CD4-positive, alpha-beta memory T cell (primary cell): ENCODE measurements at places on chromosomes 7 and 10.

- H3K27ac ChIP-seq = no peak overlapping the region
- H3K4me3 ChIP-seq = no peak overlapping the region
- H3K4me1 ChIP-seq = no peaks in the 10 kb centered on the region
Measured at GRCh38 chr7:7498856-7499255, 36.8 kb downstream of the COL28A1 start.

DNA sequence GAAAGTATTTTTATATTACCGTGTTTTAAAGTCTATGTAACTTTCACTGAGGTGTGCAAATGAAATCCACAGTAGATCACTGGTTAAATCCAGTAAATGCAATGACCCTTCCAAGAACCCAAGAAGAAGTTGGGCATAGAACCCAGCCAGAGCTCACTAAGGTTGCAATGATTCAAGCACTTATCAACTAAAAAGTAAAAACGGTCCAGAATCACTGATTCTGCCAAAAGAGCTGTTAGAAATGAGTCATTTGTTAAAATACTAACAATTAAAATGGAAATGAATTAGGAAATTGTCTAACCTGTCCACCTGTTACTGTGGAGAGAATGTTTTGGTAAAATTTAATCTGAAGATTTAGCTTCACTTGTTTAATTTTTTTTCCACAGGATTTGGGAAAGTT, 74.4 kb downstream of the ANK3 start:
- no peaks in the 10 kb centered on the region for H3K4me1 ChIP-seq
- no peak overlapping the region for H3K4me3 ChIP-seq
- no peak for DNase-seq
- no peaks in the 10 kb centered on the region for H3K36me3 ChIP-seq

GRCh38 chr10:114070710-114071109, 27.0 kb downstream of the ADRB1 start:
- H3K36me3 ChIP-seq = no peaks in the 10 kb centered on the region
- DNase-seq = no peak
- H3K4me1 ChIP-seq = peaks cover 24% of the 10 kb centered on the region
- no peak overlapping the region for H3K27ac ChIP-seq

GRCh38 chr7:42456756-42457276, 219.8 kb upstream of the GLI3 start:
- no peak overlapping the region for H3K27ac ChIP-seq
- no peaks in the 10 kb centered on the region for H3K27me3 ChIP-seq
- no peak for DNase-seq
- H3K4me1 ChIP-seq = no peaks in the 10 kb centered on the region
